Liver (tissue), 10 donors: ENCODE measurements at places on chromosomes 13 and 19. TPM values are rescaled to one million over a fixed set of nuclear protein-coding genes. Genes with fewer than 3 reads are reported as not detected.

DNA sequence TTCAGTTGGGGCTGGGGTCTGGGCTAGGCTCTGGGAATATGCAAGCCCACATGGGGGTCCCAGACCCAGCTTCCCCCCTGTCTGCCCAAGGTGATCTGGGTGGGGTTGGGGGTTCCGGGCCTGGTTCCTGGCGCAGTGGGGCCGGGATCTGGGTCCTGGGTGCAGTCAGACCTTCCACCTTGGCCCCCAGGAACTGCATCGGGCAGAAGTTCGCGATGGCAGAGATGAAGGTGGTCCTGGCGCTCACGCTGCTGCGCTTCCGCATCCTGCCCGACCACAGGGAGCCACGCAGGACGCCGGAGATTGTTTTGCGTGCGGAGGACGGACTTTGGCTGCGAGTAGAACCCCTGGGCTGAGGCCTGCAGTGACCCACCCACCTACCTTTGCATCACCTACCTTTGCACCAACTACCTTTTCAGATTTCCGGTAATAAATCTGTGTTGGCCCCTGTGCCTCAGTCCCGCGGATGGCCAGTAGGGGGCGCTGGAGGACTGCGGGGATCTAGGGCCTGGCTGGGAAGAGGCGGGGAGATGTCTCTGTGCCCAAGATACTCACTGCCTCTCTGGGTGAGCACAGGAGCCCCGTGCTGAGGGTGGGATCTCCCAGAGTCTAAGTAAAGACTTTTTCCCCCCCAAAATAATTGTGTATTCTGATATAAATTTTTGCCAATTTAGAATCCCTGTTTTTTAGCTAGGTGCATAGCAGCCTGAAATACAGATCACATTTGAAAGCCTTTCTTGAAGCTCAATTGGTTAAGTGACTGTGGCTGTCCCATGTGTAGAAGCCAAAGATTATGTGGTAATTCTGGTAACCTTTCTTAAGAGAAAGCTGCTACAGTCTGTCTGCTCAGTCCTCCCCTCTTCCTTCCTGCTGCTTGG, 11.5 kb upstream of the CYP4F3 start:
- peak; percentile 90 for DNase-seq
- no peaks in the 10 kb centered on the region for H3K36me3 ChIP-seq
- no peak overlapping the region for H3K4me3 ChIP-seq
- H3K4me1 ChIP-seq = peaks cover 9% of the 10 kb centered on the region
- H3K27me3 ChIP-seq = no peaks in the 10 kb centered on the region
- no peak overlapping the region for H3K27ac ChIP-seq

The ZNF729 gene
- total RNA-seq = not detected

DNA sequence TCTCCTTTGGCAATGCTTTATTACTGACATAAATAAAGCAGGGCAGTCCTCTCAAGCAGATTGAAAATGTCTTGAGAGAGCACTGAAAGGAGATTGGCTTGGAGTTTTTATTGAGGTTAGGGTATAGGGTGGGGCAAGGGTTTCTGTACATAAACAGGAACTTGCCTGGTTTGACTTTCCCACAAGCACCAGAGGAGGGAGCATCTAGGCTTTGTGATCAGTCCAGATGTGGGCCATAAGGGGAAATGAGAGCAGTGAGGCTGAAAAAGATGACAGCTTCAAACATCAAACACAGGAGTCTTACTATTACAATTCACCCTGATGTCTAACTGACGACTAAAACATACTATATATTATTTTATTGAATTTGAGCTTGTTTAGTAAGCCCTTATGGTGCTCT, 260.9 kb downstream of the MTUS2 start:
- no peaks in the 10 kb centered on the region for H3K27me3 ChIP-seq
- no peaks in the 10 kb centered on the region for H3K36me3 ChIP-seq
- no peak overlapping the region for H3K4me3 ChIP-seq
- H3K27ac ChIP-seq = no peak overlapping the region
- no peak for DNase-seq

- no peak for DNase-seq
- no peaks in the 10 kb centered on the region for H3K27me3 ChIP-seq
- no peak overlapping the region for H3K4me3 ChIP-seq
- H3K36me3 ChIP-seq = peaks cover 7% of the 10 kb centered on the region
- H3K4me1 ChIP-seq = no peaks in the 10 kb centered on the region
Measured at GRCh38 chr19:2479556-2480194, 3.7 kb downstream of the GADD45B start.

DNA sequence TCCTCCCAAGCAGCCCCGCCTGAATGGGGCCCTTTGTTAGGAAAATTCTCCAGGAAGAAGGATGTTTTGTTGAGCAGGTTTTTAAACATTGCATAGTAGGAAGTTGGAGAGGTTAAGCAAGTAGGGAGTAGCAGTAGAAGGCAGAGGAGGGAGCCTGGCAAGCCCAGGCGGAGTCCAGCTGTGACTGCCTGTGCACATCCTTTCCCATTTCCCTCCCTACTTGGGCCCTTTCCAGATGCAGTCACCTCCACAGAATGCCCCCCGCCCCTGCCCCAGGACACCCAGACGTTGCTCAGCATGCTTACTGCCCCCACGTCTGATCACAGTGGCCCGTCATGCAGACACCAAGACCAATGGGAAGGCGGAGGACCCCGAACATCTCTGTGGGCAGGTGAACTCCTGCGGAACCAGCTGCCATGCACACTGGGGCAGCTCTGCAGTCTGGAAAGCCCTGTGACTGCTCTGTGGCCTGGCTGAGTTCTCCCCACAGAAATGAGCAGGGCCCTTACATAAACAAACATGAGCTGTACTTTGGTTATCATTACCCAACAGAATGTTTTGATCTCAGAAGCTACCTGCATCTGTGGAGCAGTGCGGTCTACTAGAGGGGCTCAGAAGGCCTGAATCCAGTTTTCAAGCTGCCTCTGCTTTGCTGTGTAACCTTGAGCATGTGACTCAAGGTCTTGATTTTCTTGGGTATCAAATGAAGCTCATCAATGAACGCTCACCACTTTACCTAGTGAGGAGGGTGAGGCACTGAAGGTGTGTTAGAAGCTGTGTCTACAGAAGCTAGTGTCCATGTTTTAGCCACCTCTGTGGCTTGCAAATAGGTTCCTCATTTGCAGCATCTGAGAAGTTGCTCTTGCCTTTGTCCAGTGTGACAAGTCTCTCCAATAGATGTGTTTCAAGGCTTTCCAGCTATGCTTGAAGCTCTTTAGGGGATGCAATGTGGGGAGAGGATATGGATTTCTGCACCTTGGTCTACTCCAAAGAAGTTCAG, 84.2 kb downstream of the TNFRSF19 start:
- DNase-seq = no peak
- H3K36me3 ChIP-seq = no peaks in the 10 kb centered on the region
- H3K27ac ChIP-seq = peak overlapping the region; percentile 42
- no peaks in the 10 kb centered on the region for H3K27me3 ChIP-seq
- no peaks in the 10 kb centered on the region for H3K4me1 ChIP-seq

- H3K4me1 ChIP-seq = no peaks in the 10 kb centered on the region
- H3K27me3 ChIP-seq = no peaks in the 10 kb centered on the region
- DNase-seq = no peak
- H3K4me3 ChIP-seq = no peak overlapping the region
Measured at GRCh38 chr13:66068683-66069082, 1161.5 kb downstream of the PCDH9 start.

DNA sequence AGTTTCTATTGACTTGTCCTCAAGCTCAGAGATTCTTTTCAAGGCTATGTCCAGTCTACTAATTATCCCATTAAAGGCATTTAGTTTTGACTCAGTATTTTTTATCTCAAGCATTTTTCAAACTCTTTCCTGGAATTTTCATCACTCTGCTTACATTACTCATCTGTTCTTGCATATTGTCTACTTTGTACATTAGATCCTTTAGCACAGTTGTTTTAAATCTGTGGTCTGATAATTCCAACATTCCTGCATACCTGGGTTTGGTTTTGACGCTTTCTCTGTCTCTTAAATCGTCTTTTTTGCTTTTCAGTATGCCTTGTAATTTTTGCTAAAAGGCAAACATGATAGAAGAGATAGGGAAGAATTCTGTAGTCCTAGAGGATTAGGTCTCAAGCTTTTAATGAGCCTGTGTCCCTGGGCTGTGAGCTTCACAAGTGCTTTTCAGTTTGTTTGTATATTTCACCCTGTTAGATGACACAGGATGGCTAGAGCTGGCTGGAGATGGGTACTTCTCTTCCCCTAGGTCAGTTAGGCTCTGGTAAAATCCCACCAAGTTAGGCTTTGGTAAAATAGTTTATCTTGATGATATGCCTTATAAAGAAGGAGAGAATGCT, 46.1 kb upstream of the GPC6 start:
- no peak overlapping the region for H3K27ac ChIP-seq
- no peak for DNase-seq
- H3K4me1 ChIP-seq = no peaks in the 10 kb centered on the region

The ZNF555 gene
- 2.4 TPM for total RNA-seq

DNA sequence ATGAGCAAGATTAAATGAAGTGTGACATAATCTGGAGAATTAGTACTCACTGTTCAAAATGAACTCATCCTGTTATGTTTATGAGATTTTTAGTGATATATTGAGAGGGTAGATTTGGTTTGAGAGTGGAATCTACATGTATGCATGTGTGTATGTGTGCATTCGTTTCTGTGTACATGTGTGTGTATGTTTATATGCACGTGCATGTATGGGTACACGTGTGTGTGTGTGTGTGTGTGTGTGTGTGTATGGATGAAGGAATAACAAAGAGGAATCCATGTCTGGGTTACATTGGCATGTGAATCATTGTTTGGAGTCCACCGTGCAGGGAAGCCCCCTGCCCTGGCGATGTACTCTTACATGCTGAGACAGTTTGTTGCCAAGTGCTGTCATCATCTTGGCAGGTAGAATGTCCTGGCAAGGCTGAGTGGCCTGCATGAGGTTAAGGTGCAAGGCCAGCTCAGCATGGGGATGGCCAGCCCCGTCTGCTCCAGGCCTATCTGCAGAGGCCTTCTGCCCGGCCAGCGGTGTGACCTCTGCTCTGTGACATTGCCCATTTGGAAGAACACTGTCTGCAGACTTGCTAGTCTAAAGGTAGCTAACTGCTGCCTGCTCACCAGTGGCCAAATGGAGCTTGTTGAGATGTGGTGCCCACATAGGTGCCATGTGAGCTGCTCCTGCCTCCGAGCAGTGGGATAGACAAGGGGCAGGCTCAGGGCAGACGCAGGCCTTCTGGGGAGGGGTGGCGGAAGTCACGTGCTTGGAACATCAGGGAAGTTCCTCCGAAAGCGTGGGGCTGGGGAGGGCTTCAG, 222.3 kb downstream of the TEX29 start:
- peak overlapping the region; percentile 74 for H3K27ac ChIP-seq
- H3K36me3 ChIP-seq = no peaks in the 10 kb centered on the region
- peaks cover 40% of the 10 kb centered on the region for H3K4me1 ChIP-seq
- no peak for DNase-seq
- no peaks in the 10 kb centered on the region for H3K27me3 ChIP-seq
- H3K4me3 ChIP-seq = no peak overlapping the region

DNA sequence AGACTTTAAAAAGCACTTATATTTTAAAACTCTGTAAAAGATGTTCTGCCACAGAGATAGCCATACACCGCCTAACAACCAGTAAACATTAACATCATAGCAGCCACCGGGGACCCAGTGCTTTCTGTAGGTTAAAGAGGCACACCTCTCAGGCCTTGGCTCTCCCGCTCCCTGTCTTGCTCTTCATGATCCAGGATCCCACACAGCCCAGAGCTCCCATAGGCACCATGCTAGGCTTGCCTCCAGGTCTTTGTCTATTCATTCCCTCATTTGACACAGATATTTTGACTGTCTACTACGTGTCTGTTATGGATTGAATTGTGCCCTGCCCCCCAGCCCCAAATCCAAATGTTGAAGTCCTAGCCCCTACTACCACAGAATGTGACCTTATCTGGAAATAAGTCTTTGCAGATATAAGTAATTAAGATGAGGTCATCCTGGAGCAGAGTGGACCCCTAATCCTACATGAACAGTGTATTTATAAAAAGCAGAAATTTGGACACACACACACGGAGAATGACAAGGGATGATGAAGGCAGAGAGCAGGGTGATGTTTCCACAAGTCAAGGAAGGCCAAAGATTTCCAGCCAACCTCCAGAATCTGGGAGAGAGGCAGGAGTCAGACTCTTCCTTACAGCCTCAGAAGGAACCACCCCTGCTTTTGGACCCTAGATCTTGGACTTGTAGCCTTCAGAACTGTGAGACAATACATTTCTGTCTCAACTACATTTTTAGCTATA, 272.6 kb downstream of the DNAJC15 start:
- H3K27me3 ChIP-seq = no peaks in the 10 kb centered on the region
- H3K4me3 ChIP-seq = no peak overlapping the region
- H3K4me1 ChIP-seq = no peaks in the 10 kb centered on the region

GRCh38 chr19:1261538-1261797, 7.7 kb upstream of the CIRBP start:
- DNase-seq = no peak
- peak overlapping the region; percentile 62 for H3K4me3 ChIP-seq
- H3K27ac ChIP-seq = peak overlapping the region; percentile 89
- peaks cover 47% of the 10 kb centered on the region for H3K4me1 ChIP-seq
- H3K27me3 ChIP-seq = no peaks in the 10 kb centered on the region

The ZSCAN1 gene
- not detected for total RNA-seq

- DNase-seq = peak; percentile 45
- peak within 1 kb of the TSS; percentile 3 for H3K4me3 ChIP-seq
- no peaks in the 10 kb centered on the region for H3K27me3 ChIP-seq
- H3K4me1 ChIP-seq = no peaks in the 10 kb centered on the region
Measured at GRCh38 chr19:49057636-49058234, at the start of gene CGB7. TSS of gene CGB7 (minus strand) at chr19:49057749. CDS start at chr19:49055375, 2,374 bp downstream.

- peaks cover 5% of the 10 kb centered on the region for H3K4me1 ChIP-seq
- no peak overlapping the region for H3K27ac ChIP-seq
- no peak for DNase-seq
- no peaks in the 10 kb centered on the region for H3K36me3 ChIP-seq
- no peak overlapping the region for H3K4me3 ChIP-seq
- H3K27me3 ChIP-seq = peaks cover 13% of the 10 kb centered on the region
Measured at GRCh38 chr19:46076951-46077814, 36.4 kb upstream of the IGFL4 start.

GRCh38 chr19:7494416-7495098, 5.7 kb upstream of the PEX11G start:
- DNase-seq = peak; percentile 52
- no peaks in the 10 kb centered on the region for H3K4me1 ChIP-seq
- peak overlapping the region; percentile 54 for H3K27ac ChIP-seq
- H3K36me3 ChIP-seq = no peaks in the 10 kb centered on the region
- H3K4me3 ChIP-seq = no peak overlapping the region

DNA sequence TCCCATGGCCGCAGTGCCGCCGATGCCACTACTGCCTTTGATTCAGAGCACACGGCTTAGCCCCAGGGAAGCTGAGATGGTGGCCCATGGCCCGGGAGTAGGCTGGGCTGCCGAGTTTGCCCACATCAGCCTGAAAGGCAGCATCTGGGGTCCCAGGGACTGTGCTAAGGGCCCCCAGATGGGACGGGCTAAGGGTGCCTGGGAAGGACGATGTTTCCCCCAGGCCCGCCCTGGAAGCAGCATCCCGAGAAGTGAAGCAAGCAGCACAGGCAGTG, 22.5 kb downstream of the MAP2K2 start:
- no peak for DNase-seq
- no peak overlapping the region for H3K27ac ChIP-seq
- H3K27me3 ChIP-seq = no peaks in the 10 kb centered on the region
- H3K4me3 ChIP-seq = no peak overlapping the region
- peaks cover 7% of the 10 kb centered on the region for H3K36me3 ChIP-seq

The ZNF470 gene
- total RNA-seq = 2.8 TPM

The ITM2B gene
- 167 TPM for total RNA-seq
